Gastrocnemius medialis (tissue), 4 donors: ENCODE measurements at places on chromosomes 12 and 14.

DNA sequence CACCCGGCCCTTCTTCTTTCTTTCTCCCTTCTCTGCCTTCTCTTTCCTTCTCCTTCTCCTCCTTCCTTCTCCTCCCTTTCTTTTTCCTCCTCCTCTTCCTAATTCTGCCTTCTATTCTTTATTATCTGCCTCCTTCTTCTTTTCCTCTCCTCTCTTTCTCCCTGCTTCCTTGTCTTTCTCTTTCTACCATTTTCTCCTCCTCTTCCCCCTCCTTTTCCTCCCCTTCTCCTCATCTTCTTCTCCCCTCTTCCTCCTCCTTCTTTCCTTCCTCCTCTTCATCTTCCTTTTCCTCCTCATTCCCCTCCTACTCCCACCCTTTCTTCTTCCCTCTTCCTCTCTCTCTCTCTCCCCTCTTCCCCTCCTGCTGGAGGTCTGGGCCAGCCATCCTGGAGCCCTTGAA is 294.9 kb upstream of the CRY1 start:
- H3K4me1 ChIP-seq = no peaks in the 10 kb centered on the region
- H3K27ac ChIP-seq = no peak overlapping the region
- no peaks in the 10 kb centered on the region for H3K27me3 ChIP-seq
- H3K36me3 ChIP-seq = no peaks in the 10 kb centered on the region

DNA sequence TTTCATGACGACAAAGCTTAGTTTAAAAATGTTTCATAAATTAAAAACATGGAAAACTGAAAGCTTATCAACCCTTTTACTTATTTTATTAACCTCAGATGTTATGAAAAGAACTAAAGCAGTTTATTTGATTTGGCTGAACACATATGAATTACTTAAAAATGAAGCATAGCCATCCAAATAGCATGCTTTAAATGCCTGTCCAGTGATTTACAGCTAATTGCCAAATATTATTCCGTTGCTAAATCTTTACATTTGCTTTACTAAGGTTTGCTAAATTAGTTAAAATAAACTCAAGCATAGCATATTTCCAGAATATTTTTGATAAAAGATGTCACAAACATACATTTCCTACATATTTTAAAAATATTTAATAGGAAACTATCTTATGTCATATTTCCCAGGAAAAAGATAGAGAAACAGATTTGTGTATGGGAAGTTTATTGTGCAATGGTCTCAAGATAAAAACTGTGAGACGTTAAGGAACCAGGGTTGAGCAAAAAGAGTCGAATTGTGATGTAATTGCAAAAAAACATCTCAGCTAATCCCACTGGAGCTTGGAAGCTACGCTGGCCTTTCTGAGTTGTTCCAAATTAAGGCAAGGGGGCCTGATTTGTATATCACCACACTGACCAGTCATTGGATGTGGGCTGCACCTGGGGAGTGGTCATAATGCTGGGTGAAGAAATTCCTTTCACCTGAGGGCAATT is 25.8 kb downstream of the GPR135 start:
- DNase-seq = no peak
- H3K4me3 ChIP-seq = no peak overlapping the region
- H3K36me3 ChIP-seq = no peaks in the 10 kb centered on the region
- H3K27ac ChIP-seq = no peak overlapping the region
- H3K4me1 ChIP-seq = peaks cover 5% of the 10 kb centered on the region

DNA sequence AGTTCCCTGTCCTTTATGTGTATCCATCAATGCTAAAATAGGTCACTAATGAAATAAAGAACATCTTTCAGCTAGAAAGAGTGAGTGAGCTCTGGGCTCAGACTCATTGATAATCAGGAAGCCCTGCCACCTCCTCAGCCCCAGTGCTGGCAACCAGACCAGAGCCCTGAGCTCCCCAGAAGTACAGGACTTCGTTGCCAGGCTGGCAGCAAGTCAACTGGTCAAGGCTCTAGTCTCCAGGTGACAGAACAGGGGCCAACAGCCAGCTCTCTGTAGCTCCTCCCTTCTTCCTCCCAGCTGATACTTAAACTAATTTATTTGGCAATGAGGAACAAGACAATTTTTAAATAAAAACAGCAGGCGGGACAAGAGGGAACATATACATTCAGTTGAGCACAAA is 145.3 kb downstream of the EGLN3 start:
- no peak overlapping the region for H3K4me3 ChIP-seq
- H3K27ac ChIP-seq = no peak overlapping the region
- H3K4me1 ChIP-seq = no peaks in the 10 kb centered on the region
- peaks cover 4% of the 10 kb centered on the region for H3K27me3 ChIP-seq
- no peaks in the 10 kb centered on the region for H3K36me3 ChIP-seq

DNA sequence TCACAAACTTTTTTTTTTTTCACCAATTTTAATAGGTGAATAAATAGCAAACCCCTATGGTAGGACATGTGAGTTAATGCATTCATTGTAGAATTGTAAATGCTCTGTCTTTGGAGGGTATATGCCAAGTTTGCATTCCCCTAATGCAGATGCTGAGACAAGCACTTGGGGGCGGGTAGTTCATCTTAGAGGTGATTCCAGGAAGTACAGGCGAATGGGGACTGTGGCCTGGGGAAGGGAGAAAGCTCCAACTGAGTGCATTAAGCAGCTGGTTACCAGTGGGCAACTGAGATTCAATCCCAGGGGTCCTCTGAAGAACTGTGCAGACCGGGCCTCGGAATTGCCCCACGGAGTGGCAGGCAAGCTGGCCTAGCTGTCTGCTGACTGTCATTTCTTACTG is 107.6 kb downstream of the ZNF664 start:
- H3K4me1 ChIP-seq = no peaks in the 10 kb centered on the region
- no peaks in the 10 kb centered on the region for H3K27me3 ChIP-seq
- H3K27ac ChIP-seq = no peak overlapping the region
- no peak for DNase-seq
- no peaks in the 10 kb centered on the region for H3K36me3 ChIP-seq

DNA sequence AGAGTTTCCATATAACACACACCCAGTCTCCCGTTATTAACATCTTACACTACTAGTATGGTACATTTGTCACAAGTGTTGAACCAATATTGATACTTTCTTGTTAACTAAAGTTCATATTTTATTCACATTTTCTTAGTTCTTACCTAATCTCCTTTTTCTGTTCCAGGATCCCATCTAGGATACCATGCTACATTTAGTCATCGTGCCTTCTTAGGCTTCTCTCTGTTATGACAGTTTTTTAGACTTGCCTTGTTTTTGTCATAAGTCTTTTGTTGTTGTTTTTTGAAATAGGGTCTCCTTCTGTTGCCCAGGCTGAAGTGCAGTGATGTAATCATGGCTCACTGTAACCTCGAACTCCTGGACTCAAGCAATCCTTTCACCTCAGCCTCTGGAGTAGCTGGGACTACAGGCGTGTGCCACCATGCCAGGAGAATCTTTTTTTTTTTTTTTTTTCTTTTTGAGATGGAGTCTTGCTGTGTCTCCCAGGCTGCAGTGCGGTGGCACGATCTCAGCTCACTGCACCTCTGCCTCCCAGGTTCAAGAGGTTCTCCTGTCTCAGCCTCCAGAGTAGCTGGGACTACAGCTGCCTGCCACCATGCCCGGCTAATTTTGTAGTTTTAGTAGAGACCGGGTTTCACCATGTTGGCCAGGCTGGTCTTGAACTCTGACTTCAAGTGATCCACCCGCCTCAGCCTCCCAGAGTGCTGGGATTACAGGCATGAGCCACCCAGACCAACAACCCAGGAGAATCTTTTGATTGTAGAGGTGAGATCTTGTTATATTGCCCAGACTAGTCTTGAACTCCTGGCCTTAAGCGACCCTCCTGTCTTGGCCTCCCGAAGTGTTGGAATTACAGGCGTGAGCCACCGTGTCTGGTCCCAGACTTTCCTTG is 59.1 kb upstream of the HECTD1 start:
- H3K4me3 ChIP-seq = no peak overlapping the region
- no peak for DNase-seq
- H3K36me3 ChIP-seq = no peaks in the 10 kb centered on the region
- H3K4me1 ChIP-seq = peaks cover 11% of the 10 kb centered on the region
- H3K27me3 ChIP-seq = no peaks in the 10 kb centered on the region
